ENCODE measurements at places on chromosomes 7 and 10. TPM values are rescaled to one million over a fixed set of nuclear protein-coding genes. Genes with fewer than 3 reads are reported as not detected.
A peak's percentile ranks its signal among the peaks of the same experiment; 100 is the strongest.

Gene PLA2G12B
- not detected for total RNA-seq

Gene EGFR
- total RNA-seq = 22.0 TPM

Gene GSTO2
- total RNA-seq = 1.9 TPM

Gene SLC16A9
- 4.4 TPM for total RNA-seq

Gene CTNNA3
- total RNA-seq = 0.75 TPM

Gene DUSP5
- 35.0 TPM for total RNA-seq

Gene OPN4
- total RNA-seq = not detected

DNA sequence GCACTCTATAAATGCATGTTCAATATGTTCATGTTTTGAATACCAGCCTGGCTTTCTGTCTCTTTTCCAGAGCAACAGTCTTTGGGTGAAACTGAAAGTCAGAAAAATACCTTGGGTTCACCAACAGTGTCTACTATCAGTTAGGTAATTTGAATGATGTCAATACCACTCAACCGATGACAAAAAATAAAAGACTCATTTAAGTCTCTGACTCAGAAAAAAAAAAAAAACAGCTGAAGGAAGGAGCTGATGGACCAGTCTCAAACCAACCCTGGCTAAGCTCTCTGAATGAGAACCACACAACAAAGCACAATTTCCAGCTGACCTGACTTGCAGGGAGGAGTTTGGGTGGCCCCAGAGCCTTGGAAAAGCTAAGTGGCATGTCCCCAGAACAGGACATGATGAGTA is 42.5 kb downstream of the ABLIM1 start:
- H3K27me3 ChIP-seq = peaks cover 2% of the 10 kb centered on the region
- H3K36me3 ChIP-seq = no peaks in the 10 kb centered on the region
- H3K27ac ChIP-seq = no peak overlapping the region
- no peak overlapping the region for H3K4me3 ChIP-seq
- peaks cover 6% of the 10 kb centered on the region for H3K4me1 ChIP-seq
- DNase-seq = no peak

- DNase-seq = no peak
- H3K27ac ChIP-seq = no peak overlapping the region
- H3K27me3 ChIP-seq = no peaks in the 10 kb centered on the region
- H3K36me3 ChIP-seq = no peaks in the 10 kb centered on the region
Observed at GRCh38 chr7:51706851-51707250, 390.2 kb upstream of the COBL start.

GRCh38 chr10:14736043-14736442 is 38.7 kb downstream of the FAM107B start:
- DNase-seq = no peak
- H3K4me1 ChIP-seq = peaks cover 6% of the 10 kb centered on the region
- H3K36me3 ChIP-seq = no peaks in the 10 kb centered on the region
- H3K4me3 ChIP-seq = no peak overlapping the region
- no peak overlapping the region for H3K27ac ChIP-seq

- H3K4me1 ChIP-seq = peaks cover 3% of the 10 kb centered on the region
- H3K36me3 ChIP-seq = no peaks in the 10 kb centered on the region
- no peak overlapping the region for H3K4me3 ChIP-seq
- peaks cover 28% of the 10 kb centered on the region for H3K27me3 ChIP-seq
- no peak for DNase-seq
- H3K27ac ChIP-seq = no peak overlapping the region
Observed at GRCh38 chr10:97768322-97769315, 3.2 kb downstream of the SFRP5 start.

GRCh38 chr7:118061386-118061785 is 122.6 kb upstream of the LSM8 start:
- no peak for DNase-seq
- H3K27ac ChIP-seq = no peak overlapping the region
- no peaks in the 10 kb centered on the region for H3K36me3 ChIP-seq
- no peaks in the 10 kb centered on the region for H3K27me3 ChIP-seq
- no peaks in the 10 kb centered on the region for H3K4me1 ChIP-seq
- no peak overlapping the region for H3K4me3 ChIP-seq

GRCh38 chr7:106839511-106839910 is 25.6 kb upstream of the PIK3CG start:
- DNase-seq = no peak
- no peaks in the 10 kb centered on the region for H3K36me3 ChIP-seq
- no peak overlapping the region for H3K27ac ChIP-seq
- H3K4me1 ChIP-seq = peaks cover 6% of the 10 kb centered on the region

GRCh38 chr10:87850742-87851205 is 12.6 kb downstream of the KLLN start:
- no peaks in the 10 kb centered on the region for H3K27me3 ChIP-seq
- peak; percentile 52 for DNase-seq
- H3K4me3 ChIP-seq = no peak overlapping the region
- H3K36me3 ChIP-seq = no peaks in the 10 kb centered on the region
- no peaks in the 10 kb centered on the region for H3K4me1 ChIP-seq

- no peak overlapping the region for H3K4me3 ChIP-seq
- no peak for DNase-seq
- H3K27ac ChIP-seq = no peak overlapping the region
- H3K36me3 ChIP-seq = no peaks in the 10 kb centered on the region
- no peaks in the 10 kb centered on the region for H3K4me1 ChIP-seq
Observed at GRCh38 chr10:1673568-1674345, 63.6 kb downstream of the ADARB2 start.

DNA sequence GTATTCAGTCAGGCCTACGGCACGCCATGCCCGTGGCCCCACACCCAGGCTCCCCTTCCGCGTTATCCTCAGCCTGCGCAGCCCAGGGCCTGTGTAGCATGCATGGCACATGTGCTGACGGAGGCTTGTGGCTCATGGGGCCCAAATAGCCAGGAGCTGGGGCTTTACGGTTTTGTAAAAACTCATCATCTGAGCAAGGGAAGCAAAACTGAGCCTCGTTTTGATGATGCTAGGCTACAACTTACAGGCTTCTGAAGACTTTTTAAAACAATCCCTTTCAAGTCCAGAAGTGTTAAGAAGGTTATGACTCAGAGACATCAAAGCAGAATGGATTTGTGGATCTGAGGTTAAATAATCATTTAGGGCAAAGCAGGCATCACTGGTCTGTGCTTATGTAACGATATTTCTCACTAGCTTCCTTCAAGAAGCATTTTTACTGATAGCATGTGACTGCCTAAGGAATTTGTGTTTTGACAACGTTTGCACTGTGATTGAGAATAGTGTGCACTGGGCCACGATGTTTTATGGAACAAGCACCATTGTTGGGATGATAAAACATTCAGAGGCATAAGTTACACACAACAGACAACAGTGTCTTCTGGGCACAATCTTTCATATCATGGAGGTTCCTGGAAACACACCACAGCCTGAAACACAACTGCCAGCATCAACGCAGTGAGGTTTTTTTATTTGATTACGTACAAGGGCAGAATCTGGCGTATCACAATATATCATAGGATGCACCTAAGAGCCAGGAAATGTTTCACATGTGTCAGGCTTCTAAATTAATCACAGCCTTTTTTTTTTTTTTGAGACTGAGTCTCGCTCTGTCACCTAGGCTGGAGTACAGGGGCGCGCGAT is 274.3 kb downstream of the CCDC3 start:
- no peaks in the 10 kb centered on the region for H3K36me3 ChIP-seq
- DNase-seq = peak; percentile 76
- no peaks in the 10 kb centered on the region for H3K27me3 ChIP-seq

- no peaks in the 10 kb centered on the region for H3K36me3 ChIP-seq
- no peaks in the 10 kb centered on the region for H3K4me1 ChIP-seq
- no peak for DNase-seq
- H3K27me3 ChIP-seq = no peaks in the 10 kb centered on the region
Observed at GRCh38 chr7:21154614-21155013, 273.3 kb upstream of the SP4 start.

DNA sequence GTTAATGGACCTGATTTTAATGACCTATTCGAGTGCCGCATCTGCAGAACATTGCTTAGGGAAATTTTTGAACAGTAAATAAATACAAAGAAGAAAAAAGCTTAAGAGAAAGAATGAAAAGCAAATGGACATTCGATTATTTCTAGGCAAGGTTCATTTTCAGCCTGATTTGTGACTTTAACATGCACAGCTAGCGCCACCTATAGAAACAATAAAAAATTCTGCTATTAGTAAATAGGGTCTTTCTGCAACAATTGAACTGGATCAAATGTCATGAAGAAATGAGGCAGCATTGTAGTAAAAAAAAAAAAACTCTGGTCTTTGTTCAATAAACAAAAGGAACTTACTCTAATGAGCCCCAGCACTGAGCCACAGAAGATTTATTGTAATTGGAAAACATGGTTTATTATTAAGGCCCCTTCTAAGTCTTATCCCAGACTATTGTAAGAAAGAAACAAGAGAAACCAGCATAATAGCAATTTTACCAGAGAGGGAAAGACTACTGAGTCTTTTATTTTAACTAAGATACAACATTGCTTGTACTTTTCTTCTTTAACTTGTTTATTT is 41.4 kb upstream of the GHITM start:
- DNase-seq = no peak
- no peak overlapping the region for H3K27ac ChIP-seq
- no peak overlapping the region for H3K4me3 ChIP-seq

GRCh38 chr7:7103343-7104313 is 78.7 kb upstream of the C1GALT1 start:
- DNase-seq = peak; percentile 54
- H3K27me3 ChIP-seq = no peaks in the 10 kb centered on the region
- H3K4me1 ChIP-seq = peaks cover 15% of the 10 kb centered on the region
- no peak overlapping the region for H3K4me3 ChIP-seq
- no peaks in the 10 kb centered on the region for H3K36me3 ChIP-seq

DNA sequence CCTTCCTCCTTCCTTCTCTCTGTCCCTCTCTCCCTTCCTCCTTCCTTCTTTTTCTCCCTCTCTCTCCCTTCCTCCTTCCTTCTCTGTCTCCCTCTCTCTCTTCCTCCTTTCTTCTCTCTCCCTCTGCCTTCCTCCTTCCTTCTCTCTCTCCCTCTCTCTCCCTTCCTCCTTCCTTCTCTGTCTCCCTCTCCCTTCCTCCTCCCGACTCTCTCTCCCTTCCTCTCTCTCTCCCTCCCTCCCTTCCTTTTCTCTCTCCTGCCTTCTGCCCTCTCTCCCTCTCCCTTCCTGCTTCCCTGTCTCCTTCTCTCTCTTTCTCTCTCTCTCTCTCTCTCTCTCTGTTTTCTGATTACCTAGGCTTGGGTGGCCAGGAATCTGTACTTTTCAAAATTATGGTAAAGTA is 16.6 kb upstream of the GFRA1 start:
- H3K27me3 ChIP-seq = no peaks in the 10 kb centered on the region
- H3K4me1 ChIP-seq = no peaks in the 10 kb centered on the region
- no peaks in the 10 kb centered on the region for H3K36me3 ChIP-seq
- no peak for DNase-seq

DNA sequence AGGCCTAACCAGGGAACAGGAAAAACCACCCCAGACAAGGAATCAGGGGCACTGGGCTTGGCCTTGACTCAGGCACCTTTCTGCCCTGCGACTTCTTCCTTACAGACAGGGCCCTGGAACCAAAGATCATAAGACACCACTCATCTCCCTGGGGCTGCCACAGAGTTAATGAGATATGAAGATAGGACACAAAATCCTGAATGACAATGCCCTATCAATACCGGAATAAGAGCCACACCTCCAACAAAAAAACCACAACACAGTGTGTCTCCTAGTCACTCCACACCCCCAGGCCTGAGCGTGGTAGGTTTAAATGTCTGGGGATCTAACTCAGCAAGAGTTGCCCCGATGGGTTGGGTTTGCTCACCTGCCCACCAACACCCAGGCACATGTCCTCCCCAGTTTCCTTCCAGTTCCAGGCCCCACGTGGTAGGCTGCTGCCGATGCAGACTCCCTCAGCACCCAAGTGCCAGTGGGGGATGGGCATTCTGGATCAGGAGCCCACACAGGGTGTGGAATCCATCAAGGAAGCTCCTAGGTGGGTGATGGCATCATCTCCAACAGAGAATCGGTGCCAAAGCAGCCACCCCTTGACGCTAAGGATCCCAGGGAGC is 3.9 kb downstream of the DLG5 start:
- no peaks in the 10 kb centered on the region for H3K36me3 ChIP-seq
- no peak for DNase-seq
- H3K4me1 ChIP-seq = peaks cover 26% of the 10 kb centered on the region
- H3K27me3 ChIP-seq = no peaks in the 10 kb centered on the region

GRCh38 chr7:106190589-106191330 is 78.6 kb upstream of the SYPL1 start:
- H3K27me3 ChIP-seq = peaks cover 2% of the 10 kb centered on the region
- H3K4me1 ChIP-seq = no peaks in the 10 kb centered on the region
- H3K36me3 ChIP-seq = no peaks in the 10 kb centered on the region
- no peak overlapping the region for H3K4me3 ChIP-seq
- no peak overlapping the region for H3K27ac ChIP-seq

- H3K27me3 ChIP-seq = peaks cover 2% of the 10 kb centered on the region
- no peaks in the 10 kb centered on the region for H3K36me3 ChIP-seq
- no peak overlapping the region for H3K27ac ChIP-seq
- no peaks in the 10 kb centered on the region for H3K4me1 ChIP-seq
- no peak for DNase-seq
Observed at GRCh38 chr7:98038321-98038720, 48.3 kb upstream of the OCM2 start.

DNA sequence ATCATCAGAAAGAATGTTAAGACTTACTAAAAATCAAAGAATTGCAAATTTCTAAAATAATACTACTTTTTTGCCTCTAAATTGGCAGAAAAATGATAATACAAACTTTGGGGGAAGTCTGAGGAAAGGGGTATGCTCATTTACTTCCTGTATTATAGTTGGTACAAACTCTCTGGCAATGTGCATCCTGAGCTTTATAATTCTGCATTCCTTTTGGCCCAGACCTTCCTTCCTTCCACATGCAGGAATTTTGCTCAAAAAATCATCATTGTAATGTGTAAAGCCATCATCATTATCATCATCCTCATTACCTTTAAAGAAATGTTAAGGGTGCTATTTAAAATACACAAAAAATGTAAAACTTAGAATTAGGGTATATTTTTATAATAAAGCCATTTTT is 148.5 kb downstream of the ZNF438 start:
- H3K27ac ChIP-seq = no peak overlapping the region
- no peaks in the 10 kb centered on the region for H3K4me1 ChIP-seq
- no peak for DNase-seq

DNA sequence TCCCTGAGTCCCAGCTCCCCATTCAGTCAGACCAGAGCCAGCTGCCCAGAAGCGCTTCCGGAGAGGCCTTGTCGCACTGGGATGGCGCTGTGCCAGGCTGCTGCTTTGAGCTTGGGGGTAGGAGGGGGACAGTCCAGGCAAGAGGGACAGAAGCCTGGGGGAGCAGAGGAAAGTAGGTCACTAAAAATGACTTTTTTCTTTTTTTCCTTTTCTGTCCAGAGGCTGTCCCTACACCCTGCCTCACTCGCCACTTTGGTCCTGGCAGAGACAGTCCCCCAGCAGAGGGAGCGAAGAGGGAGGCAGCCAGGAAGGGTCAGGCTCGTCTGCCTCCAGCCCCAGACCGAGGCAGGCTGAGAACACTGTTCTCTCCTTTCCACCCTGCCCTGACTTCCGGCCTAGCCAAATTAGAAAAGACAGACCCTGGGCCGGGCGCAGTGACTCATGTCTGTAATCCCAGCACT is 15.8 kb upstream of the TRIM8 start:
- no peak overlapping the region for H3K4me3 ChIP-seq
- peak overlapping the region; percentile 96 for H3K27ac ChIP-seq
- H3K27me3 ChIP-seq = no peaks in the 10 kb centered on the region
- DNase-seq = no peak
- H3K4me1 ChIP-seq = peaks cover 61% of the 10 kb centered on the region

GRCh38 chr7:5382281-5382892 is 41.2 kb downstream of the TNRC18 start:
- H3K27me3 ChIP-seq = no peaks in the 10 kb centered on the region
- no peaks in the 10 kb centered on the region for H3K36me3 ChIP-seq
- H3K4me3 ChIP-seq = no peak overlapping the region
- peaks cover 10% of the 10 kb centered on the region for H3K4me1 ChIP-seq
- DNase-seq = peak; percentile 12
- no peak overlapping the region for H3K27ac ChIP-seq
